Right atrium auricular region (tissue), 2 donors: ENCODE measurements at places on chromosomes 2 and 18. TPM values are rescaled to one million over a fixed set of nuclear protein-coding genes. Genes with fewer than 3 reads are reported as not detected.

- no peak for DNase-seq
These were observed 302.4 kb upstream of the CXCR4 start for GRCh38 chr2:136420346-136420745.

The DSC3 gene
- total RNA-seq, result 3.1 TPM

The ZC3H6 gene
- total RNA-seq, result 16.9 TPM

The IL36G gene
- total RNA-seq, result not detected

The DLX1 gene
- total RNA-seq, result not detected

GRCh38 chr2:3316456-3317276, 61.0 kb downstream of the EIPR1 start:
- DNase-seq, result no peak

GRCh38 chr2:237865623-237866041, 6.2 kb downstream of the RAMP1 start:
- no peak for DNase-seq

DNA sequence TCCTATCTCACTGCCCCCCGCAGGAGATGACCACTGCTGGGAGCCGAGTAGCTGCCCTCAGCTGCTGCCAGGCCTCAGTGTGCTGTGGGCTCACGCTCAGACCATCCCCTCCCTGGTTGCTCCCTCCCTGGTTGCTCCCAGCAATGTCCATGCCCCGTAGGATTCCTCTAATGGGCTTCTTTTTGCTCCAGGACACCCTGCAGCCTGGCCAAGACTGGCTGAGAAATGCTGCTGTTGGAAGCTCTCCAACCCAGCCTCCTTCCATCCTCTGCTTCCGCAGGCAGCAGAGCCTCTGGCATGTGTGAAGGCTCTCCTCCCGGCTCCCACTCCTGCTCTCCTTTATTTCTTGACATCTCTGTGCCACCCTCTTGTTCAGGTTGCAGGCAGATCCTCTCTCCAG, 48.6 kb downstream of the SOX11 start:
- DNase-seq, result no peak

GRCh38 chr2:24571828-24572442, 80.9 kb downstream of the NCOA1 start:
- DNase-seq, result no peak

DNA sequence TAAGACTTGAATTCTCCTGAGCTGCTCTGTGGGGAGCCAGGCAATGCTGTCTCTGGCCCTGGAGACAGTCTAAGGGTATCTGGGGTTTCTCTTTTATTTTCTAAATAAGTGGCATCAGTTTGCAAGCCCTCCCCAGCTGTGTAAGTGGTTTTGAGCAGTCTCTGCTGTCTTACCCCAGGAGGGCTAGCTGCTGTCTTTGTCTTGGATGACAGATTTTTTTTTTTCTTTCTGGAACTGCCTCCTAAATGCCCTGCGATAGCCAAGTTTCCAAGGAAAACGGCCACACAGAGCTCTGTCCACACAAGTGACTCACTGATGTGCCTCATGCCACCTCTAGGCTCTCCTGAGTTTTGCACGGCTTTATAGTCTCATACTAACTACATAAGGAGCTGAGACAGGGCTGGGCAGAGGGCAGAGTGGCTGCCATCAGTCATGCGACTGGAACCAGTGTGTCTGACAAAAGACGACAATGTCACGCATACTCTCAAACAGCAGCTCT, 37.2 kb upstream of the THOC1 start:
- no peak for DNase-seq

The PLEK gene
- 4.4 TPM for total RNA-seq

The CRYGA gene
- total RNA-seq, result not detected

DNA sequence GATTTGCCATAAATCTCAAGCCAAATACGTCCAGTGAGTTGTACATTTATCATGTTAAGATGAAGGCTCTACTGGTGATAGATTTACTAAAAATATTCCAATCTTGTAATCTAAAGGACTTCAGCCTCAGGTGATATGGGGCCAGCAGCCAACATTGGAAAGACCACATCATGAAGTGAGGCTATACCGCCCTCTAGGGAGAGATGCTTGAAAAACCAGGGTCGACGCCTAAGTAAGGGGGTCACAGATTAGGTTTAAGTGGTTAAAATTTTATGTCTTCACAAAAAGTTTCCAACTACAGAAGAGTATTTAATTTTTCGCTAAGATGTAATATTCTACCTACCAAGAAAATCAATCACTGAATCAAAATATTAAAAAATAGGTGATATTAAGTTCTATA, 33.3 kb downstream of the DOCK10 start:
- no peak for DNase-seq

DNA sequence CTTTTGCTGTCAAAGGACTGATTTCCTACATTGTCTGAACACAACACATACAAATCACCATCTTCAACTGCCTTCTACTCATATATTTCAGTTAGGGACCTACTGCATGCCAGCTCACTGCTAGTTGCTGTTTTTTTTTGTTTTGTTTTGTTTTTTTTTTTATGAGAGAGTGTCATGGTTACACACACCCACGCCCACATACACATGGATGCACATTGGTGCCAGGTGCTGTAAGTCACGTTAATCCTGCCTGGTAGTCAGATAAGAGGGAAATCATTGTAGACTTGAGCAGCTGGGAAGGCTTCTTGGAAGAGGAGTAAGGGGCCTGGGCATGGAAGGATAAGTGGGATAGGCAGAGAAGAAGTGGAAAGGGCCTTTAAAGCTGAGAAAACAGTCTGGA, 209.9 kb downstream of the TDRD15 start:
- DNase-seq, result no peak

The OXER1 gene
- 0.47 TPM for total RNA-seq

The FBXO48 gene
- 0.67 TPM for total RNA-seq

- no peak for DNase-seq
These were observed 672.1 kb upstream of the FANCL start for GRCh38 chr2:58913082-58913726.

- no peak for DNase-seq
These were observed 43.8 kb downstream of the CDH19 start for GRCh38 chr18:66560094-66560493.

DNA sequence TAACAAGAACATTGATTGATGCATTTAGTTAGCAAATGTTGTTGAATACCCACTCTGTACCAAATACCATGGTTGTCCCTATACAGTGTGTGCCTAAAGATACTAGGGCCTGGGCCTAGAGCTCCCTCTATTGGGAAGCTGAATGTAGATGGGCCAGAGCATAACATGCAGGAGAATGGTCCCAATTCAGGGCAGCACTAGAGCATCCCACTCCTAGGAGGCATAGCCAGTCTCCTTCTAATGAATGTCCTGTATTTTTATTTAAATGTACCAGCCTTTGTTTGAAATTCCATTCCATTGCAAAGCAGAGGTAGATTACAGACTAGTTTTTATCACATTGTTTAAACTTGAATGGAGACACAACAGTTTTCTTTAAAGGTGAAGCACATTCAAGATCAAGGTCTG, 90.6 kb downstream of the FEZ2 start:
- DNase-seq, result no peak

- DNase-seq, result no peak
These were observed 67.3 kb upstream of the UPP2 start for GRCh38 chr2:158034198-158034866.

The TNFRSF11A gene
- total RNA-seq, result 0.56 TPM

The COL4A4 gene
- total RNA-seq, result 3.8 TPM

DNA sequence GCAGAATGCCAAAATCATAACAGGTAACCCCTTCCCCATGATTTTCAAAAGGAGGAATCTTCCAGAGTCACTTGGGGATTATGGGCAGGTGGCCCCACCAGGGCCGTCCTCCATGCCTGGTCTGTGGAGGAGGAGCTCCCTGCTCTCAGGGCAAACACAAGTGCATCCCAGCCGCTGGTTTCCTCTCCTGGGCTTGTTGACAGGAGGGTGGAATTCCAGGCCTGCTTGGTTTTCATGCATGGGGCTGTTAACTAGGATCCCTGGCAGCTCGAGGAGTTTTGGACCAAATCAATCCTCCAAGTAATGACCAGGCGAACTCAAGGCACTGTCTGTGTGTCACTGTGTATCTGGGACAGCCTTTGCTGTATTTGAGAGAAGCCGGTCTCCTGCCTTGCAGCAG, 45.3 kb downstream of the FOSL2 start:
- no peak for DNase-seq

GRCh38 chr18:36744261-36744876, 84.4 kb downstream of the TPGS2 start:
- DNase-seq, result no peak

DNA sequence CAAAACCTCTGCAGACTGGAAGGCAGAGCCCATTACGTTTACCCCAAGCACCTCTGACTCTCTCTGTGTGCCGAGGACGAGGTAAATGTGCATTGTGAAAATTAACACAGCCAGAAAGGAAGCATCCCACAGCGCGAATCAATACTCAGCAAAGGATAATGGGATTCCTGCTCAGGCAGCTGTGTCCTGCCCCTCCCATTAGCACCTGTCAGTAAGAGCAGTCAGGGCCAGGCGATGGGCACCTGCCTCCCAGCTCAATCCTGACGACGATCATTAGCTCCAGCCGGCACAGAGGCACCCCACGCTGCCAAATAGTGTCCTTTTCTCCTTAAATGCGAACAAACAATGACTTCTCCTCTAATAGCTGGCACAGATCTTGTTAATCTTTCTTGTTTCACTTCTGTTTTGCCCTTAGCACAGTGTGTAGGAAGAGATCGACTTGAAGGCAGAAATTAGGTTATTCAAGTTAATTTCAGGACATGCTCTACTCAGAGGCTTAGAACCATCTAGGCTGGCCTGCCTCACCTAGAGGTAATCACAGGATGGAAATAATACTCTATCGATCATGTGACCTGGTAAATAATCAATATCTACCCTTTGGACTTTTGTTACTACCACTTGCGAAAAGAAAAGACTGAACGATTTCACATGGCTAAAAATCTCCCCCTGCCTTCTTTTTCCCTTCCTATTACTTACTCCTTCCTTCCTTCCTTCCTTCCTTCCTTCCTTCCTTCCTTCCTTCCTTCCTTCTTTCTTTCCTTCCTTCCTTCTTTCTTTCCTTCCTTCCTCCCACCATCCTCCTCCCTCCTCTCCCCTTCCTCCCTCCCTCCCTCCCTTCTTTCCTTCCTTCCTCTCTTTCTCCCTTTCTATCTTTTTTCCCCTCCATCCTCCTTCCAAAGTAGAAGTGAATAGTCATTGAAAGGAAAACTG, 487.9 kb upstream of the ID2 start:
- DNase-seq, result no peak

DNA sequence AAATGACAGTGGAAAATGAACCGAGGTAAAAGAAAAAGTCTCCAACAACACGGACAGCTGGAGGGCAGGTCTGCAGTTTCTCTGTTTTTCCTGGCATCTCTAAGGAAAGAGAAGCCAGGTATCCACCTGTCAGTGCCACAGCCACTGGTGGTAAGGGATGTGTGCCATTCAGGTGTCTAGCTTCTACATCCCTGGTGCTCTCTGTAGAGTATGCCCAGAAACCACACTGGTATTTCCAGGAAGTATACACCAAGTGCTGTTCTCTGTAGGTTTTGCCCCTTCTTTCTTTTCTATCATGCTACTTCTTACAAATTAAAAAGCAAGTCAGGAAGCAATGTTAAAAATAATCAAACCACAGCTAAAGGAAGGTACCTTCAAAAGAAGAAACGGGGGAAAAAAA, 7.6 kb upstream of the AGFG1 start:
- no peak for DNase-seq

- no peak for DNase-seq
These were observed 120.2 kb upstream of the CRIM1 start for GRCh38 chr2:36235426-36235825.

- no peak for DNase-seq
These were observed 14.0 kb upstream of the HNMT start for GRCh38 chr2:137950238-137950637.

DNA sequence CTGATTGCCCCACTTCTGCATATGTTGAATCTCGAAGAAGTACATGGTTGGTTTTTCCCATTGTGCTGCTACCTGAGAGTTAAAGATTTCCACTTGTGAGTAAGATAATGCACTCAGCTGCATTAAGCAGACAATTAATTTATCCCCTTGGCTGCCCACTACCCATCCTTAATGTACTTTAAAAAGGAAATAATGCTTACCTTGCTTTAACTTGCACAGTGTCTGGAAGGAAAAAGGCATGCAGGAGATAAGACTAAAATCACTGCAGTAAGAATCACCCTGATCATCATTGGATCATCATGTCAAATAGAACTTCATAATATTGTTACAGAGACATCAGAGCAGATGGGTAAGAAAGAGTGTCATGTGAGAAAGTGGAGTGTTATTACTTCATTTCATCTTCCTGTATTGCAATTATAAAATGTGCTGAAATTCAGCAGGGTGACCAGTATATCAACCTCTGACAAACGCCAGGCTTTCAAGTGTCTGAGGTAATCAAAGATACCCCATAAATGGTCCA, 207.3 kb upstream of the PIK3C3 start:
- DNase-seq, result no peak

DNA sequence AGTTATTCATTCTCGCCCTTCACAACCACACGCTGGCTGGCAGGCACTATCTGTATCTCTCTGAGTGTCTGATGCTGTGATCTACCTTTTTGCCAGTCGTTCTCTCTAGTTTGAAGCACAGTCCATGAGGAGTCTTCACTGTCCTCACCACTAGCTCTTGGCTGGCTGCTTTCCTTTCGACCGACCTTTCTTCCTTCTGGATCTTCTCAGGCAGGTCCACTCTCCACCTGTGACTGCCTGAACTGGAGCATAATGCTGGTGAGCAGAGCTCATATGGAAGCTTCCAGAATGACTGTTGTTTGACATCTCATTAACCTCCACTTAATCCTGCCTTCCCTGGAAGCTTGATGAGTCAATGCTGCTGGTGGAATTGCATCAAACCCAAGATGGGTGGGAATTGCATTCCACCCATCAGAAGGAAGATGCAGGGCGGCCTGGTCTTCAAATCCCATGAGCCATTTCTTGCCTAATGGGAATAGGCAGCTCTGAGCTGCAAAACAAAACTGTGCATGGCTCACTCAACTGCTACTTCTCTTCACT, 283.5 kb upstream of the HDAC4 start:
- no peak for DNase-seq

- DNase-seq, result no peak
These were observed 23.0 kb downstream of the CDC42EP3 start for GRCh38 chr2:37648331-37649011.

GRCh38 chr2:24204505-24204904, 29.7 kb downstream of the FAM228A start:
- DNase-seq, result no peak

- no peak for DNase-seq
These were observed 108.7 kb upstream of the ATL2 start for GRCh38 chr2:38485734-38486133.

DNA sequence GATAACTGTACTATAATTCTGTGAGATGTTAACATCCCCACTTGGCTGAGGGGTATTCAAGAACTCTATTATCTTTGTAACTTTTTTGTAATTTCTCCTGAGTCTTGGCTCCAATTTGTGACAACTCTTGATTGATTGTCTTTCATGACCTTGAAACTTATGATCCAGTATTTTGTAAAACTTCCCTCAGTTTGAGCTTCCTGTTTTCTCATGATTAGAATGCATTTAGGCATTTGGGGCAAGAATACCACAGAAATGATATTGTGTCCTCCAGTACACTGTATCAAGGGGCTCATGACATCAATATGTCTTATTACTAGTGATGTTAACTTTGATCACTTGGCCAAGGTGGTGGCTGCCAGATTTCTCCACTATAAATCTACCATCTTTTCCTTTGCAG, 37.4 kb downstream of the PNO1 start:
- no peak for DNase-seq

- DNase-seq, result no peak
These were observed 350.8 kb upstream of the ID2 start for GRCh38 chr2:8331068-8331467.
